ENCODE measurements at places on chromosomes 4 and X.
A peak's percentile ranks its signal among the peaks of the same experiment; 100 is the strongest.

GRCh38 chr4:176309772-176310171, 10.0 kb upstream of the SPCS3 start:
- peak; percentile 9 for DNase-seq

GRCh38 chr4:109296527-109296926, 5.9 kb downstream of the COL25A1 start:
- no peak for DNase-seq

GRCh38 chrX:129961180-129962083, 21.0 kb upstream of the BCORL1 start:
- DNase-seq, result peak; percentile 70

DNA sequence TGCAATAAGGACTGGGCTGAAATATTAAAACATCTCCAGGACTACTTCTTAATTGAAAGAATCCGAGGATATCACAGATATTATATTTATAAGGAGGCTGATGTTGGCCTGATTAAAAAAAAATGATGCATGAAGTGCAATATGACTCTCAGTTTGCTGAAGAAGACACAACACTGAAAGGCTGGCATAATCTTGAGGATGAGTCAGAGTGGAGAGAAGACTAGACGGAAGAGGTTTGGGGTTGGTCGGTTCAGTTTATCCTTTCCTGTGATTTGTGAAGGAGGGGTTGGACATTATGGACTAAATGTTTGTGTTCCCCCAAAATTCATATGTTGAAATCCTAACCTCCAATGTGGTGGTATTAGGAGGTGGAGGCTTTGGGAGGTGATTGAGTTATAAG, 170.3 kb downstream of the CORIN start:
- no peak for DNase-seq

GRCh38 chr4:54172156-54172555, 56.9 kb upstream of the PDGFRA start:
- no peak for DNase-seq

DNA sequence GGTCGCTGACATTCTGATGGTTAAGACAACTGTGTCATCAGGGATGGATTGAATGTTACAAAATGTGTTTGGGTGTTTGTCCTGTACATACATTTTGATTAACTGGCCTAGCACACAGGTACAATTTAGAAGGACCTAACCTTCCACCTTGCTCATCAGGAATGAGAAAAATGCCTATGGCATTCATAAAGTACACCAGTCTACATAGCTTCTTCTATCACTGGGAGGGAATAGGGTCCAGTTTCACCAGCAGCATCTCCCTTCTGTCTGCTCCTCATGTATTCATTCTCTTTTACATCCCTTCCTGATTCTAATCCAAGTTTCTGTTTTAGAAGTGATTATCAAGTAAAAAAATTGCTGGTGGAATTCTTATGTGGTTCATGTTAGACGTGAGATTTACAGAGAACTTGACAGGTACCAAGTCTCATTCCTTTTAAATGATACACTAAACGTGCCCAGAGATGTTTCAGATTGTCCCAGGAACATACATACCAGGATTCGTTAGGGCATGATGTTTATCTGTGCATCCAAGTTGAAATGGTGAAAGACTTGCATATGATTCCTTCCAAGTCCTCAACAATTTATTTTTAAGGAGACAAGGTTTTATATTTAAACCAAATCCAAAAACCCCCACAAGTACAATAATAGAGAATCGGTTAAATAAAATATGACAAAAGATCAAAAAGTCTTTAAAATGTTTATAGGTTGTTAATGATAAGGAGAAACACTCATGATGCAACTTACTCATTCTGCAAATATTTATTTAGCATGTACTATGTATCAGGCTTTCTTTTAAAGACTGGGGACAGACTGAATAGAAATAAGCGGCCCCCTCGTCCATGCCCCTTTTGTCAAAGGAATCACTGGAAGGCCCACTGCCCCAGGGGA, 359.1 kb downstream of the ZNF674 start:
- no peak for DNase-seq

DNA sequence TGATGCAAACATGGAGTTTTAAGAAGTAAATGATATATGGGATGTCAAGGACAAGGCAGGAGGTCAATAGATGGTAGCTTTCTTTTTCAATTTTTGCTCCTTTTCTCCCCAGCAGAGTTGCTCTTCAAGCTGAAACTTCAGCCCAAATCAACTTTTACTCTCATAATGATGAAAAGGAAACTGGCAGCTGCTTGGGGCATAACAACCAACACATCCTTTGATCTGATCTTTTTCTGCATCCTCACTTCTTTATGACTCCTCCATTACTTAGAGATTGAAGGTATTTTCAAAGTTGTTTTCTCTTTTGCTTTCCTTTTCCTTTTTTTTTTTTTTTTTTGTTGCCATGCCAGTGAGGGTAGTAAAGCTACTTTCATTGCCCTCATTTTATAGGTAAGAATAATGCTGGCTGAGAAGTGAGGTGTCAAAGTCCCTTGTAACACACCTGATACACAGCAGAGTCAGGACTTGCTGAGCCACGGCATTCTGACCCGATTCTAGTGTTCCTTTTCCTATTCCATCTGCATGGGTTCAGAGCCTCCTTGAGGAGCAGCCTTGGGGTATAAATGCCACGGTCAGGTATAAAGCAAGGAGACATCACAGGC, 26.9 kb downstream of the SLC2A9 start:
- DNase-seq, result no peak

- no peak for DNase-seq
Observed at GRCh38 chr4:153643406-153644383, 40.4 kb upstream of the TLR2 start.

DNA sequence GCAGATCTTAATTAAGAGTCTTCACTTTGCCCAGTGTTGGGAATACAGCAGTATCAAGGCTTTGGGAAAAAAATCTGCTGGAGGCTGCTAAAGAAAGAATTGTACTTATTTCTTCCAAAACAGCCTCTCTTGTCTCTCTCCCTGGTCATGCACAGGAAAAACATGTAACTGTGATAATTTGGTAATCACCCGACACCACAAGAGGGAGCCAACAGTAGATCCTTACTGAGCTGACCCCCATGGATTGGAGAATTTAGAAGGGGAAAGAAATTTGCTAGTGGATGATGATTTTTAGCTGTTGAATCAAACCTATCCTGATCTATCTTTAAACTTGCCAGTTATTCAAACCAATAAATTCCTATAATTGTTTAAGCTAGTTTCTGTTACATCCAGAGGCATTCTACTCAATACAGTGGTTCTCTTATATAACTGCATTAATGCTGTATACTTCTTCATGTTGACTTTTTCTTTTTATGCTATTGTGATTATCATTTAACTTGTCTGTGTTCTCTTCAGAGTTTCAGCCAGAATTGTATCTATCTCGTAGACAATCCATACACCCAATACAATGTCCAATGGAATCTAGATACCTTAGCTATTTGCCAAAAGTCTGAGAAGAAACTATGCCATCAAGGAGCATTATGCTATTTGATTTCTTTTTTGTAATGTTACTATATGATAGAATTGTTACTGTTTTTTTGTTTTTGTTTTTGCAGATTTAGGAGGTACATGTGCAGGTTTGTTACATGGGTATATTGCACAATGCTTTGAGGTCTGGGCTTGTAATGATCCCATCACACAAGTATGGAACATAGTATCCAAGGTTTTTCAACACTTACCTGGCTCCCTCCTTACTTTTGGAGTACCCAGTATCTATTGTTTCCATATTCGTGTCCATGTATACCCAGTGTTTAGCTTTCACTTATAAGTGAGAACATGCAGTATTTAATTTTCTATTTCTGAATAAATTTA, 31.3 kb upstream of the ARHGEF38 start:
- DNase-seq, result peak; percentile 20

- DNase-seq, result no peak
Observed at GRCh38 chr4:21885241-21885640, 63.3 kb downstream of the KCNIP4 start.

- no peak for DNase-seq
Observed at GRCh38 chrX:147917700-147918695, 6.3 kb downstream of the FMR1 start.

DNA sequence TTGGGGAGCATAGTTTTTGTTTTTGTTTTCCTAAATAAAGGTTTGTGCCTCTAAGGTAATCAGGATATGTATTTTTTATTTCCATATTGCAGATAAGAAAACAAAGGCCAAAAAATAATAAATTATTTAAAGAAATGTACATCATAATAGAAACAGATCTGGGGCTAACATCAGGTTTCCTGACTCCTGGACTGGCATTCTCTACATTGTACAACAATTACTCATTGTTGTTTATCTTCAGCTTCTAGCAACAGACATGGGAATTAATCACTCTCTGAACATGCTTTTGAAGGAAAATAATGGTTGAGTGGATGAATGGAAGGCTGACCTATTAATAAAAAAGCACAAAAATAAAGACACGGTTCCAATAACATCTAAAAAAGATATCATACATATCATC, 146.2 kb downstream of the KCNIP4 start:
- no peak for DNase-seq

- DNase-seq, result peak; percentile 64
Observed at GRCh38 chr4:184400375-184400870, 73.9 kb downstream of the IRF2 start.

- no peak for DNase-seq
Observed at GRCh38 chr4:62407534-62407933, 1207.4 kb downstream of the ADGRL3 start.

DNA sequence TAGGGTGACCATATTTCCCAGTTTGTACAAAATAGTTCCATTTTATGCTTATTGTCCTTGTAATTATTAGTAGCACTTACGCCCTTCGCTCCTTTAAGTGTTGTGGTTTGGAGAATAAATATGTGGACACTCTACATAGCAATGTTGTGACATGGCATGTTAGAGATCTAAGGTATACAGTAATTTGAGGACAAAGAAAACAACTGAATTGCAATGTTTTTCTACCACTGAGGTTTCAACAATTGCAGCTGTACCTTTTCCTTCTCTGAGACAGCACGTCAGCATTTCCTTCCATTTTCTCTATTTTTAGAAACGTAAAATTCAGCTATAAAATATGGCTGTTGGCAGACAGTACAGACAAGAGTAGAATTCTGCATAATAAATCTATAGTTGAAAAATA, 323.1 kb downstream of the MAPK10 start:
- peak; percentile 9 for DNase-seq

GRCh38 chr4:7738458-7739076, 201.1 kb downstream of the AFAP1 start:
- DNase-seq, result no peak

- peak; percentile 87 for DNase-seq
Observed at GRCh38 chr4:26342328-26343037, 21.7 kb downstream of the RBPJ start.

- no peak for DNase-seq
Observed at GRCh38 chr4:70062000-70062399, 11.8 kb downstream of the HTN1 start.

DNA sequence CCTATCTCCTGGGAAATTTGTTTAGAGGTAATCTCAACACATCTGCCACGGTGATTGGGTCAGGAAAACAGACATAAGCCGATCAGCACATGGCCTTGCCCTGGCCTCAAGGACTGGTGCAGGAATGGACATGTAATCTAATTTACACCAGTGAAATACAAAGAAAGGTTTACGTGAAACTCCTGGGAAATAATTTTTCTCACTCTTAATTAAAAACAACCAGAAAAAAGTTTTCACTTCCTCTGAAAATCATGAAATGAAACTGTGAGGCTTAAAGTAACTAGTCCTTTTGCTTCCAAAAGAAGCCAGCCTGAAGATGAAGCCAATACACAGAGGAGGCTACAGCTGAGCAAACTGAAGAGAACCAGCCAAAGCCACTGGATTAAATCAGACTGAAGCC, 154.1 kb upstream of the FAM241A start:
- DNase-seq, result no peak

DNA sequence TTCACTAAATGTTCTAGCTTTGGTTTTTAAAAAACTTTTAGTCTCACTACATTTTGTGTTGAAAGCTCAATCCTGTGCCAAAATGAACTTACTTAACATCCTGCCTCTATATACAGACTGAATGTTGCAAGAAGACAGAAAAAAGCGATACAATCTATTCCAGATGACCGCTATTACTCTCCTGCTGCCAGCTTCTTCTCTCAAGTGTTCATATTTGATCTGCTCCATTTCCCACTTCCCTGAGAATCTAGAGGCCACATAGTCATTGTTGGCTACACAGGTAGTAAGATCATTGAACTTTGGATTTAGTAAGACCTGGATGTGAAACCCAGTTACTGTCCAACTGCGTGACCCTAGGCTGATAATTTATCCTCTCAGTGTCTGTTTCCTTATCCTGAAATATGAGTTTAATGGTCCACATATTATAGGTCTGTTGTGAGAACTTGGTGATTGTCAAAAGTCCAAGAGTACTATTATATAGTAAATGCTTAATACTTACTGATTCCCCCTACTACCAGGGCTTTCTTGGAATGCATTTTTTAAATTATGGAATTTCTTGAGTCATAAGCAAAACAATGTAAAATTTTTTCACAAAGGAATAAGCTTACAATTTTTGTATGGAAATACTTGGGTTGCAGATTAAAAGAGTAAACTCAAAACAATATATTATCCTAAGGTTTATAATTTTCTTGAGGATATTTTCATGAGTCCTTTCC, 976.8 kb upstream of the ADGRL3 start:
- no peak for DNase-seq

GRCh38 chrX:10089378-10089795, 67.4 kb upstream of the CLCN4 start:
- DNase-seq, result peak; percentile 56

GRCh38 chrX:45360571-45360970, 159.9 kb upstream of the DIPK2B start:
- DNase-seq, result no peak

GRCh38 chrX:131792356-131792749, 230.7 kb upstream of the STK26 start:
- no peak for DNase-seq

DNA sequence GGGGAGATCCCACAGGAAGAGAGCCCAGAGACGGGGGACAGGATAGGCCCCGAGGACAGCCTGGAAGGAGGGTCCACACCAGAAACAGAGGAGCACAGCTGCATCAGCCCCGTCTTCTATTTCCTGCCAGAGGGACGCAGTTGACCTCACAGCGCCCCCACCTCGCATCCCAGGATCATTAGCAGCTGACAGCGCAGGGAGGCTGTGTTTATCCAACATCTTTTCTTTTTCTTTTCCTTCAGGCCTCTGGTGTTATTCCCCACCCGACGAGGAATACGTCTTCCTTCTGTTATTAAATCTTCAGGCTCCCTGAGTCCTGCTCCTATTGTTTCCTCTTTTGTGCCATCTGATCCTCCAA, 75.4 kb downstream of the DCHS2 start:
- DNase-seq, result peak; percentile 11

DNA sequence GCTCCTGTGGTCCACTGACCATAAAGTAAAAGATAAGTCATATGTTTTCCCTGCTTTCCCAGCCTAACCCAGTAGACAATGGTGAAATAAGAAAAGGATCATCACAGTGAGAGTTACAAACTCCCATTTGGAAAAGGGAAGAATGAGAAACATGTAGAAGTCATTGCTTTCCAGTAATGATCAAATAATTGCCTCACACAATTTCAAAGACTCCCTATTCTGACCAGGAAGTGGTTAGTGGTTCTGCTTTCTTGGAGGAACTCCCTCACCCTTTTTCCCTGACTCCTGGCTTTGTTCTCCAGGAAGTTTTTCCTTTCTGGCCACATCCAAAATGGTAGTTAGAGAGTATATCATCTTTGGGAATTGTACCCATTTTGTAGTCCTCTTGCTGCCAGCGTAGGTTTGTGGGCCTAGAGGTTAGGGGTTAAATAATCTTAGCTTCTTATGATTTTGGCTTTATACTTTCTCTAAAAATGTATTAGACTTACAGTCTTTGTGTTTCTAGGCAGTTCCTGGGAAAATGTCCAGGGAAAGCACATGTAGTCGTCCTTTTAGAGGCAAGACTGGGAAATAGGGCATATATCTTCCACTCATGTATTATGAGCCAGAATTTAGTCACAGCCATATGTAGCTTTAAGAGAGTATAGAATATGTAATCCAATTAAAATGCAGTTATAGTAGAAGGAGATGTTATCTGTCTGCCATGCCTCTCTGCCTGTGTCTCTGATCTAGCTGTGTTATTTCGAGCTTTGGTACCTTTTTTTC, 10.5 kb downstream of the VAMP7 start:
- DNase-seq, result no peak
